ENCODE measurements at places on chromosomes 11 and 22.

GRCh38 chr11:131671734-131672133 lies 301.3 kb downstream of the NTM start:
- DNase-seq = no peak

DNA sequence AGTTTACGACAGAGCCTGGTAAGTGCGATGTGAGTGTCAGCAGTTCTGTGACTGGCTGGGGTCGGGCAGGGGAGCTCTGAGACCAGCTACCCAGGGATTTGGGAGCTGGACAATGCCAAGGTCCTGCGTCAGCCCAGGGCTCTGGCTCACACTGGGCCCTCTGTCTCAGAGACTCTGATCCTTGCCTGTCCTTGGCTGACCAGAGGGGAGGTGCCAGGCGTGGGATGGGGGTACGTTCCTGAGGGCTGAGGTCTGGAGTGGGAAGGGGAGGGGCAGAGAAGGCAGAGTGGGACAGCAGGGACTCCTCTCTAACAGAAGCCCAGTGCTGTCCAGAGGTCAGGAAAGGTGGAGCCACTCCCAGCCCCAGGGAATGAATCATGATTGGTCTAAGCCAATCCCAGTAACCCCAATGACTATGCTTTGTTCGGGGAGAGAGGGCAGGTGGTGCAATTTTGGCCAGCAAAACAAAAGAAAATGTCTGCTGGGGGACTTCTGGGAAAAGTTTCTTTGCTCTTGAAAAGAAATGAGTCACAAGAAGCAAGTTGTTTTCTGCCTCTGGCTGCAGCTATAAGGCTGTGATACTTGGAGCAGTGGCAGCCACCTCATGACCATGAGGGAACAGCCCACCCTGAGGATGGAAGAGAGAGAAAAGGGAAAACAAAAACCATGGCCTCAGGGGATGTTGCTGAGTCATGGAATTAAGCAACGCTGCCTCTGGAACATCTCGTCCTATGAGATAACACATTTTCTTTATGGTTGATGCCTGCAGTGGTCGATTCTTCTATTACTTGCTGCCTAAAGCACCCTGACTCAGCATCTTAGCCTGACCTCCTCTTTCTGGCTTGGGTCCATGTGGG lies 108.3 kb downstream of the CHST1 start:
- no peak for DNase-seq

DNA sequence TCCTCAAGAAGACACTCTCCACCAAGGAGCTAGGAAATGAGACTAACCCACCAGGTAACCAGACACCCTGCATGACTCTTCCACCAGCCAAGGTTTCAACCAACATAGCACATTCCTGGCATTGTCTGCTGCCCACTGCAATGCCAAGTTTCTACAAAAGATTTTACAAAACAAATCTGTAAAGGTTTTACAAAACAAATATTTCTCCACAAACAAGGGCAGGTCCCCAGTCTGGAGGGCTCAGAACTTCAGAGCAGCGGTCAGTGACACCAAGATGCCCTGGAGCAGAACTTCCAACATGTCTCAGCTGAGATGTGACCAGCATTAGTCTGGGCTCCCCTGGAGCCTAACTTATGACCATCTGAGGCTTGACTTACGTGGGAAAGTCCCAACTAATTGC lies 14.0 kb downstream of the GALNT18 start:
- no peak for DNase-seq

- DNase-seq = no peak
Measured at GRCh38 chr22:45281010-45281409, 3.7 kb upstream of the UPK3A start.

- DNase-seq = no peak
Measured at GRCh38 chr11:1759151-1759850, 4.4 kb downstream of the CTSD start.

DNA sequence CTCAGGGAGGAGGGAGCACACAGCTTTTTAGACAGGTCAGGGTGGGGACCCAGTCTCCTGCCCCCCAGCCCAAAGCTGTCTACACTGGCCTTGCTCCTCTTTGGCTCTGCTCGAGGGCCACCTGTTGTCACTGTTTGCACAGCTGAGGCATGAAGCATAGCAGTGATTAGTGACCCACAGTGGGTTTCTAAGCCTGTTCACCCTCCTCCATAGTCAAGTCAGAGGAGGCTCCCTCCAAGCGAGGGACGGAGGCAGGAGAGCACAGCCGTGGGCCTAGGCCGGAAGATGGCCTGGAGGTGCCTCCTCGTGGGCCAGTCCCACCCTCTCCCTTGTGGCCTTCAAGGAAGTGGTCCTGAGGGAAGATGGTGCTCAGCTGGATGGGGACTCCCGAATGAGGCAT lies 241.1 kb downstream of the GRIK4 start:
- no peak for DNase-seq

DNA sequence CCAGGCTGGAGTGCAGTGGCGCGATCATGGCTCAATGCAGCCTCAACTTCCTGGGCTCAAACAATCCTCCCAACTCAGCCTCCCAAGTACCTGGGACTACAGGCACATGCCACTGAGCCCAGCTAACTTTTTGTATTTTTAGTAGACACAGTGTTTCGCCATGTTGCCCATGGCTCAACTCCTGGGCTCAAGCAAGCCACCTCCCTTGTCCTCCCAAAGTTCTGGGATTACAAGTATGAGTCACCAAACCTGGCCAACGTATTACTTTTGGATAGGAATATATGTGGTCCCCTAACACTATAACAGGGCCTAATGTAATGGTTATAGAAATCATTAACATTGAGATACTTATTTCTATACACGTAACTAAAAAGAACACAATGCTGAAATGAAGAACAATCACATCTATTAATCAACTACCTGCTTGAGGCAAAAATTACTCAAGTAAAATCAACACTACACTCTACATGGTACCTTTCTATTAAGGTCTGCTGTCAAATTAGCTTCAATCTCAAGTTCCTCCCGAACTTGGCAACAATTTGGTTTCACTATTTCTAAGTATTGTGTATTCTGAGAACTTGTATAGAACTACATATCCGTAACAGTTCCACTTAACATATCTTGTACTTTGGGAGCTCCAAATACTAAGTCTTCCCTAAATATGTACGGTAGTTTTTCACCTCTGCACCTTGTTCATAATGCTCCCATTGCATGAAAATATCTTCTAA lies 124.9 kb downstream of the FCHSD2 start:
- no peak for DNase-seq

DNA sequence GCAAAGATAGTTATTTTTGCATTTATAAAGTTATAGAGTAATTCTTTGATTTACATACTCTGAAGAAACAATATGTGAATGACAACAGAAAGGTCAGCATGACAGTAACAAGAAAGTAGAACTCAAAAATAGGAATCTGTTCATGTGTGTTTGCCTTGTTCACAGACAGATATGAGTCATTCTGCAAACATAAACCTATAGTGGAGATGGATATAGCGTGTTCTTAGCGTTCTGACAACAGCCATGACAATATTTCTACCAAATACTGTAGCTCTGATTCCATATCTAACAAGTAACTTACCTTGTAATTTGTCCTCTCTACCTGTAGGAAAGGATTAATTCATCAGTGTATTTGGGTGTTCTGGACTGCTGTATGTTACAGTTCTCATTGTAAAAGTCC lies 208.5 kb upstream of the MTMR2 start:
- no peak for DNase-seq

All from stimulated activated CD4-positive, alpha-beta T cell treated with anti-CD3 and anti-CD28 coated beads, Interleukin-4, amount 100 ng/mL, for 4 hours (primary cell).